ENCODE measurements at places on chromosomes 13 and 19.

DNA sequence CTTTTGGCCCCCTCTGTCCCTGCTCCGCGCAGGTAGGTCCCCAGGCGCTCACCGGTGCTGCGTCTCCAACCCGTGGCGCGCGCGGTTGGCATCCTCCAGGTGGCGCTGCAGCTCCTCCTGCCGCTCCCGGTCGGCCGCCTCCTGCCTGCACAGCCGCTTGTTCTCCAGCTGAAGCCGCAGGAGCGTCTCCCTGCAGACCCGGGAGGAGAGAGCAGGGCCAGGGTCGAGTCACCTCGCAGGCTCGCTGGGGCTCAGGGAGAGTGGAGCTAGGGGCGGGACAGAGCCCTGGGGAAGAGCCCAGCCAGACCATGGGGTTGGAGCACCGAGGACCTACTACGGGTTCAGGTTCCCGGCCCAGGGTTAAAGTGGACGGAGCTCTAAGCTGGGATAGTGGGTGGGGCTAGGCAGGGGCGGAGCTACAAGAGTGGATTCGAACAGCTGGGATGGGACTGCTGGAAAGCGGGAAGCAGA lies 9.3 kb downstream of the HOOK2 start:
- DNase-seq: no peak

- no peak for DNase-seq
These were observed 224.2 kb downstream of the FOXO1 start for GRCh38 chr13:40442231-40442630.

DNA sequence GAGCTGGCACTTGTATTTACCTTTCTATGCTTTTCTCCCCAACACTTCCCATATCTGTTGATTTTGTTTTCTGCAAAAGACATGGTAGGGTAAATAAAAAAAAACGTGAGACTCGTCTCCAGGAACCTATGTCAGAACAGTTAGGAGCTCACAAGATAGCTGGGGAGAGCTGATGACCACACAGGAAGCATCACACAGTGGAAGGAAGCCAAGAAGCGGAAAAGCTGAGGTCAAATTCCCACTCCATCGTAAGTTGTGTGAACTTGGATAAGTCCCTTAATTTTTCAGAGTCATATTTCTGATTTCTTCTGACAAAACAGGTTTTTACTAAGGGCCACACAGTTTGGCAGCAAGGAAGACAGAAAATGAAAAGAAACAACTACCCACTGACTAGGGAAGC lies 199.6 kb downstream of the KLF5 start:
- DNase-seq: no peak

DNA sequence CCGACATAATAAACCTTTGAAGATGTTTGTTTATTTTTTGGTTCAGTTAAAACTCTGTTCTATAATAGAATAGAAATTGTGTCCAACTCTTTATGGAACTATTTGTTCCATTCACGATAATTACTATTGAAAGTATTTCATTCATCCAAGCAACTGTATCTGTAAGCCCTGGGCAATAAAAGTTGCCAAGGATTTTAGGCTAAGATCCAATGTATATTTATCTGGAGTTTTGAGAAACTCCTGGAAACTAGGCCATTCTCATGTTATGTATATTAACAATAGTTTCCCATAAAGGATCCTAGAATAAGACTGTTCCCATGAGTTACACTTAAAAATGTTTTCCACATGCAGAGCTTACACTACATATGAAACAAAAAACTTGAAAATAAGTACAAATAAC lies 261.6 kb downstream of the SLITRK6 start:
- no peak for DNase-seq

DNA sequence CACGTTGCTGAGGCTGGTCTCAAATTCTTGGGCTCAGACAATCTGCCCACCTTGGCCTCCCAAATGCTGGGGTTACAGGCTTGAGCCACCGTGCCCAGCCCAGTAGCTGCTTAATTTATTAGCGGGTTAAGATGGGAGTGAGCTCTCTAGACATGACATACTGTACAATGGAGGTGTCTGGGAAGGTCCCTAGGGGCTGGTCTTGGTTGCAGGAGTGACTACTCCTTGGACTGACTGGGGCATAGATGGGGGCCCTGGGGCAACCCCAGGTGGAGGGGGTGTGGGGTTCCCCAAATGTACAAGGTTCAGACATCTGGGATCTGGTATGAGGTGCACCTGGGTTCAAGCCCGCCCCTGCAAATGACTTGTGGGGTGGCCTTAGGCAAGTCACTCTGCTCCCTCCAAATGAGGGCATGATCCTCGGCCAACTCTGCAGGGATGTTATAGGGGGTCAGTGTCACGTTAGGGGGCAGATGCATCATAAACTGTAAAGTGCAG lies 12.8 kb downstream of the CIB3 start:
- no peak for DNase-seq

Data from T-helper 9 cell (primary cell).